Dermis microvascular lymphatic vessel endothelial cell (primary cell): ENCODE measurements at places on chromosomes 3 and 15.

- no peak for DNase-seq
These were observed 437.9 kb downstream of the SOX2 start for GRCh38 chr3:182149594-182149993.

GRCh38 chr15:65529762-65530317 is 423 bp upstream of the HACD3 start:
- DNase-seq = no peak

- no peak for DNase-seq
These were observed 10.6 kb upstream of the TM4SF1 start for GRCh38 chr3:149388001-149388440.

DNA sequence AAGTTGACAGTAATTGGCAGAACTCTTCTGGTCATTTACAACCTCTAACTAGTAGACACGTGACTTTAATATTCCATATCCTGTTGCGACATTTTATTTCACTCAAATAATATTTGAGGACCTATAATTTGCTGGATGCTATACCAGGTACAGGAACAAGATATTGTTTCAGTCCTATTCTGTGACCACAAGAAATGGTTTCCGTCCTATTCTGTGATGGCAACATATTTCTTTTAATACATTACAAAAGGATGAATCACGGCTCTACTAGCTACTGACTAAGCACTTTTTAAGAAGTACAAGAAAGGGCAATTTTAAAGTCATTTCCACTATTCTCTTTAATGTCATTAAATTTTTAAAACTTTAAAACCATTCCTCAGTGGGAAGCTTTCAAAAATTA is 400.2 kb downstream of the CNTN3 start:
- DNase-seq = no peak

GRCh38 chr3:57060089-57060821 is at the start of gene SPATA12:
SPATA12 (plus strand) TSS chr3:57060664; CDS start chr3:57073695, 13,031 bp downstream.
- peak; percentile 81 for DNase-seq

- DNase-seq = no peak
These were observed 140.9 kb downstream of the PLCL2 start for GRCh38 chr3:17025594-17026139.

DNA sequence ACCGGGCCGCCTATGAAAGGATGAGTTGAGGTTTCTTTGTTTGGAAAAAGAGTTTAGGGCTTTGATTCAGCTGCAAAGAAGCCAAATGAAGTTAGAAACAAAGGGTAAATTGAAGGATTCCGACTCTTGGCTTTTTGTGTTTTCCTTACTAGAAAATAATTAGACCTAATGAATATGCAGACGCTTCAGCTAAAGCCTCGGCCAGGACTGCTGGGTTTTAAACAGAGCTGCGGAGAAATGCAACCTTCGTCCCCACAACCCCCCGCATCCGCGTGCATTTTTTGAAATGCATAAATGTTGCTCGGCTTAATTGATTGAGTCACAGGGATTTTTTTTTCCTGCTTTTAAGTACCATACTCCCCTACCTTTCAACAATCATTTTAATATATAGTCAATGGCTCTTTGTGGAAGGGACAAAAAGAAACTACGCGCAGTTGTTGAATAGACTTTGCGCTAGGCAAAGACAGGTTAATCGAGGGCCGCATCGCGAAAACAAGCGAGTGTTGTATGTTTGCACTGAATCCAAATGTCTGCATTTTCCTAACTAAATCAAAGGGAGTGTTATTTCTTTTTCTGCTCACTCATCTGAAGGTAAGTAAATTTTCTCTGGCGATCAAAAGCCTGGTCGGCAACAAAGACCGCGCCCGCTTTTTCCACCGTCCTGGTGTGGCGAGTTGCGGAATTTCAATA is 1.3 kb upstream of the ZIC4 start:
- no peak for DNase-seq

DNA sequence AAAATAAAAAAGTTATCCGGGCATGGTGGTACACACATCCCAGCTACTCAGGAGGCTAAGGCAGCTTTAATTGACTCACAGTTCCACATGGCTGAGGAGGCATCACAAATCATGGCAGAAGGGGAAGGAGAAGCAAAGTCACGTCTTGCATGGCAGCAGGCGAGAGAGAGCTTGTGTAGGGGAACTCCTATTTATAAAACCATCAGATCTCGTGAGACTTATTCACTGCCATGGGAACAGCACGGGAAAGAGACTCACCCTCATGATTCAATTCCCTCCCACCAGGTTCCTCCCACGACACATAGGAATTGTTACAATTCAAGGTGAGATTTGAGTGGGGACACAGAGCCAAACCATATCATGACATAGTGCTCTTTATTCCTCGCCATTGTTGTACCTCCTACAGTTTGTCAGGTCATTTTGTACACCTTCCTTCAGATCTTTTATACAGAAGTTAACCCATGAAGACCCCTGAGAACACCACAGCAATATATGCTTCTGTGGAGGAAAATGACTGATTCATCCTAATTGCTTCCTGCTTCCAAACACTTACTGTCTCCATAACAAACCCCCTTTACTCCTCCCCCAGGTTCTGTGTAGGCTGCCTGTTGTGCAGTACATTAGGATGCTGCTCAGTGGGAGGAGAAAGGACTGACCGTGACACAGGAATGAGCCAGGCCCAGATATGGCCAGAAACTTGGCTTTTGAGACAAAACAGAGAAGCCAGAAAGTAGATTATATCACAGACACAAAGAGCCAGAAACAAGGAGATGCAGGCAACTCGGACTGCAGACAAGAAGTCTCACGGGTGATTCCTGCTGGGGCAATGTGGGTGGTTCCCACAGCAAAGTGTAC is 67.9 kb upstream of the HEG1 start:
- DNase-seq = peak; percentile 60

DNA sequence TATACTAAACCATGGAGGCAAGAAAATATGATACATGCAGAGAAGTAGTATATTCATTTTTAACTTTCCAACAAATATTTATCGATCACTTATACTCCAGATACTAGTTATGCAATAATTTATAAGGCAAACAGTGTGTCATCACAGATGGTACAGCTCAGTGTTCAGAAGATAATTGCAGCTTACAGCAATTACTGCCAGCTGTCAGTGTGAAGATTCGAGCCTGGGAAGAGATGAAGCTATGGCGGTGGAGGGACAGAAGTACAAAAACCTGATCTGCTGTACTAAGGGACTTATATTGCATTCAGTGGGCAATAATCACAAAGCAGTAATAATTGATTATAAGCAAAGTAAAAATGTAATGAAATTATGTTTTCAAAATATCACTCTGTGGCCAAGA is 170.6 kb upstream of the EPHA3 start:
- no peak for DNase-seq

DNA sequence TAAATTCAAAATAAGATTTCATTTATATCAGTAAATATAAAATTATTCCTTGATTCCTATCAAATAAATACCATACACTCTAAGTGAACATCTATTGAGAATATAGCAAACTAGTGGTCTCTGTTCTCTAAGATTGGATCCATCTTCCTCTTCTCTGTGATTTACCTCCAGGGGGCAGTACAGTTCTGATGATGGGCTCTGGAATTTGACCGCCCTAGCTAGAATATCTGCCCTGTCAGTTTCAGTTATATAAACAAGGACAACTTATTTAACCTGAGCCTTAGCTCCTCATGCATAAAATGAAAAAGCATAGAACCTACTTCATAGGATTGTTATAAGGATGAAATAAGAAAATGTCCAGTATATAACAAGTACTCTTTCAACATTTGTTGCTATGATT is 171.1 kb upstream of the CCDC54 start:
- peak; percentile 54 for DNase-seq

GRCh38 chr3:130084436-130084980 is 2.9 kb downstream of the ALG1L2 start:
- DNase-seq = no peak

GRCh38 chr3:12963231-12963896 is 109.9 kb downstream of the IQSEC1 start:
- DNase-seq = no peak

DNA sequence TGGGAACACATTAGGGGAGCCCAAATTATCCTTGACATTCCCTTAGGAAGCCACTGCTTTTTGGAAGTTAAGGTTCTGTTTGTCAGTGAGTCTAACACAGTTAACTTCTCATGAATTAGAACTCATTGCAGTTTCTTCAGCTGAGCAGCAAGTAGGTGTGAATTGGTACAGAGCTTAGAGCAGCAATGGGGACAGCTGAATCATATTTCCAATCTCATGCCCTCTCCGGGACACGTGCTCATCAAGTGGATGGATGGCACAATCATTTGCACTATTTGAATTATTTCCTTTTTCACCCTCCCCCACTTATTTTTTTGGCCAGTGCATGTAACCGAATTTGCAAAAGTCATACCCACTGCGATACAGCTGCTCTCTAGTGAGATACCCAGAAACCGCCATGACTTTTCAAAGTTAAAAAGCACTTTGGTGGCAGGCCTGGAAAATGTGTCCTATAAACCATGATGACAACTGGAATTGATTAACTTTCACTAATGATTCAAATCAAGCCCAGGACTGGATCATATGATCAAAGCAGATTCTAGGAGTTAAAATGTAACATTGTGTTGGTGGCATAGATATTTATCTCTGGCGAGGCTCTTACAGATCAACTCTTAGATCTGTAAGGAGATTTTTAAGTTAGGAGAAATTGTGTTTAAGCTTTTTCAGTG is 76.4 kb downstream of the EBLN2 start:
- no peak for DNase-seq

DNA sequence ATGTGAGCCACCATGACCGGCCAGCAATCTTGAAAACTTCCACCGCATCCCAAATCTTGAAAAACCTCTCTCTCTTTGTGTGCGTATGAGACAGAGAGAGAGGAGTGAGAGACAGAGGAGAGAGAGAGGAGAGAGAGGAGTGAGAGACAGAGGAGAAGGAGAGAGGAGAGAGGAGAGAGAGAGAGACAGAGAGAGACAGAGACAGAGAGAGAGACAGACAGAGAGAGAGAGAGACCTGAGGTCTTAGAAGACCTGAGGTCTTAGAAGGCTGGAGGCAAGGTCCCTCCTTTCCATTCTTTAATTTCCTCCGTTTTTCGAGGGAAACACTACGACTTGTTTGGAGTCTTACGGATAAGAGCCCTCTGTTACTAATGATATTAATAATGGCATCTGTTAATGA is 39.5 kb downstream of the TMEM40 start:
- no peak for DNase-seq

DNA sequence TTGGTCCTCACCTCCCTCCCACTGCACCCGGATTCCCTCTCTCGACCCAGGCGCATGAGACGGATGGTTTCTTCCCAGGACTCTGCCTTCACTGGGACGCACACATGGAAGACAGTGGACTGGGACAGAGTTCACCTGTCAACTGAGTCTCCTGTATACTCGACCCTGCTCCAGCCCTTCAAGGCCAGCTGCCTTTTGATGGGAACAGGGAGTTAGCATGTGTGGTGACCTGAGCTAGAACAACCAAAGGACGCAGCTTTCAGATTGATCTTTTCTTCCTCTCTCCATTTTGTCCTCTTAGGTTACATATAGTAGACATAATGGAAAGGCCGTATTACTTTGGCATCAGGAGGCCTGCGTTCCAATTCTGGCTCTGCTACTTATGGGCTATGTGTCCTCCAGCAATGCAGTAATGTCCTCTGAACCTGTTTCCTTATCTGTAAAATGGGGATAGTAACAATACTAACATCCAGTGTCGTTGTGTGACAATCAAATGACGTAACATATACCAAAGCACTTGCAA is 94.1 kb downstream of the PEX5L start:
- DNase-seq = no peak

- no peak for DNase-seq
These were observed 51.9 kb upstream of the ETV5 start for GRCh38 chr3:186160691-186161243.

- DNase-seq = no peak
These were observed 168.8 kb downstream of the CHDH start for GRCh38 chr3:53677413-53677812.
